Stimulated activated CD8-positive, alpha-beta memory T cell treated with anti-CD3 and anti-CD28 coated beads, Interleukin-2, amount 100 ng/mL, for 1 hour (primary cell): ENCODE measurements at places on chromosomes 2 and 18.

DNA sequence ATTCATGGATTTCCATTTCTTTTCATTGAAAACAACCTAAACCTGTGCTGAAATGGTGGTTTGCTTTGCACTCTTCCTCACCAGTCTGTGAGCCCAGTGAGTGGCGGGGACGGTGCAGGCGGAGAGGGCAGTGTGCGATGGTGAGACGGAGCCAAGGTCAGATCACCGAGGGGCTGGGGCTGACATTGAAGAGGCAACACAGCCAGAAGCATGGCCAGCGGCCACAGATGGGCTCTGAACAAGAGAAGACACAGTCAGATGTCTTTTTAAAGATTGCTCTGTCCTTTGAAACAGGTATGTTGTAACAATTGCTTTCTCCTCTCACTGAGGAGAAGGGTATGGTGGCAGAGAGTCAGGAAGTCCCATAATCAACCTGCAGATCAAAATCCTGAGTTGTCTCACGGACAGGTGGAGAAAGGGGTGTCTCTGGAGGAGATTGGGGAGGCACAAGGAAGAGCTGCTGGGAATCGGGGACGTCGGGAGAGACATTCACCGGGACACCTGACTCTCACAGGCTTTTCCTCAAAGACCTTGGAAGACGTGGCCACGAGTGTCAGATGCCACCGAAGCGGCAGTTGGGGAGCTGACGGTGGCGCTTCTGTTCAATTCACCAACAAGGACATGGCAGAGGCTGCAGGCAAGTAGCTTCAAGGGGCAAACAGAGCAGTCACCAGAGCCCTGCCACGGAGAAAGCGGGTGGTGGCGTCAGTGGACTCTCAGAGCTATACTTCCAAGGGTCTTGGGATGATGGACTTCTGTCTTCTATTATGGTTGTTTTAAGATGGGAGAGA, 12.1 kb upstream of the ZNF516 start:
- DNase-seq, result no peak

DNA sequence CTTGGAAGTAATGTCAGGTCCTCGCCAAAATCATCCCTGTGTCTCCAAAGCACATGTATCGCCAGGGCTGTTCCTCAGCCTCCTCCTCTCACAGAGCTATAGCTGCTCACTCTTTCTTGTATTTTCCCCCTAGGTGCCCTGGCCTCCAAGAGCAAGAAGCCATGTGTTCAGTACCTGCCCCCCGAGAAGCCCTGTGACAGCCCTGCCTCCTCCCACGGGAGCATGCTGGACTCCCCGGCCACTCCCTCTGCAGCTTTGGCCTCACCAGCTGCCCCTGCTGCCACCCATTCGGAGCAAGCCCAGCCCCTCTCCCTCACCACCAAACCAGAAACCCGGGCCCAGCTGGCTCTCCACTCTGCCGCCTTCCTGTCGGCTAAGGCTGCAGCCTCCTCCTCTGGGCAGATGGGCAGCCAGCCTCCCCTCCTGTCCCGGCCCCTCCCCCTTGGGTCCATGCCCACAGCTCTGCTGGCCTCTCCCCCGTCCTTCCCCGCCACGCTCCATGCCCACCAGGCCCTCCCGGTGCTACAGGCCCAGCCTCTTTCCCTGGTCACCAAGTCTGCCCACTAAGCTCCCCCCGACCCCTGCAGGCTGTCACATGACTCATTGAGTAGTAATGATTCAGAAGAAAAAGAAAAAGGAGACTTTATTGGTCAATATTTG, 18.8 kb downstream of the TGOLN2 start:
- DNase-seq, result no peak

GRCh38 chr18:5393779-5394178, 98.3 kb upstream of the ZBTB14 start:
- no peak for DNase-seq

DNA sequence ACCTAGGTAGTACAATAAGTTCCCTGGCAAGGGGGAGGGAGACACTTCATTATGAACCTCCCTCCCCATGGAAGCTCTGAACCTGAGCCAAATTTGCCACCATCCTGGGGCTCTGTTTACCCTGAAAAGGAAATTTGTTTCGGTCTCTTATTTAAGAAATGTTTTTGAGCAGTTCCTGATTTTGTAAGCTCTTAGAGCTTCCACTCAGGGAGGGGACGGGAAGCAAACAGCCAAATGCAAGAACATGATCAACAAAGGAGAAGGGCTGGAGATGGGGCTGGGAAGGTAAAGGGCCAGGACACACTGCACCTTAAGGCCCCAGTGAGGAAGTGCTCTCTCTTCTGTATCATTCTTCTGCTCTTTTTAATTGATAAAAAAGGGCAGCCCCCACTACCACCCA, 117.9 kb downstream of the NRP2 start:
- DNase-seq, result no peak

GRCh38 chr2:228409493-228409892, 228.0 kb upstream of the SPHKAP start:
- DNase-seq, result no peak

GRCh38 chr2:127625572-127625951, 20.4 kb upstream of the GPR17 start:
- no peak for DNase-seq

GRCh38 chr2:216661639-216662375, 28.6 kb downstream of the IGFBP2 start:
- no peak for DNase-seq

DNA sequence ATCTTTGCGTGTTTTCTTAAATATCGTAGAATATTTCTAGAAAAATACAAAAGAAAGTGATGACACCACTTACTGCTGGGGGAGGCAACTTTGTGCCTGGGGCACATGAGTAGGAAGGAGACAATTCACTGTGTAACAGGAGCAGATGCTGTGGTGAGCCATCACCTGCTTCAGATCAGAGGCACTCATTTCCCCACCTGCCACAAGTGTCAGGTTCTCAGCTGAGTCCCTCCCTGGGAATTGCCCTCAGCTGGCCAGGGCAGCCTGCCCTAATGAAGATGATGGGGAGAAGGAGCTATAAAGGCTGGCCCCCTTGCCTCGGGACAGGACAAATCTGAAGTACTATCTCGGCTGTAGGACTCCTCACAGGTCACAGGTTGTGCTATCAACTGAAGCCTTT, 322.8 kb downstream of the STK39 start:
- no peak for DNase-seq

DNA sequence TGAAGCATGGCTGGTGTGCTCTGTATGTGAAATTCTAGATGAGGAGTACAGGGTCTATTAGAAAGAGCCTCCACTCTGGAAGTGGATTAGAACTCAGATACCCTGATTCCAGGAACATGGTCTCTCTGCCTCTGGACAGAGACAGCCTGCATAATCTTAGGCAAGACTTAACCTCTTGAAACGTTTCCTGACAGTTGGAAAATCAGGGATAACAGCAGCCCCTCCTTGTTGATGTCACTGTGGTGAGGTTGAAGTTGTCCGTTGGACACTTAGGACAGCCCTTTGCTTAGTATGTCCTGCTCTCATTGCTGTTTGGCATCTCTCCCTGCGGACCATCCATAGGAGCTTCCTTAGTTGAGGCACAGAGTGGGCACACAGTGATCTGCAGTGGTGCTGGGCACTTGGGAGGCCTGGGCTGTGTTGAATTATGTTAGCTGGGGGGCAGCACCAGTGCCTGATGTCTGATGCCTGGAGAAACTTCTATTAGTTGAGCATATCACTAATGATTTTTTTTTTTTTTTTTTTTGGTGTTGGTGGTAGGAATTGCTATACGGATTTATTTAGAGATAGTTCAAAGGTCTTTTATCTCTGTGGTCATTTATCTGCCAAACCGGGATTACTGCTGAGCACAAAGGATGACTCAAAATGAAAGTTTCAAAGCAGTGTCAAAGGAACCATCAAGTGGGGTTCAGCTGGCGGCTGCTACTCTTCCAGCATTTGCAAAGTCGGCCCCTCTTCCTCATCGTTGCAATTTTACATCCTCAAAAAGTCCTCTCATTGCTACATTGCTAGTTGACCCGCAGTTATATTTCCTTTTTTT, 28.8 kb downstream of the SETBP1 start:
- no peak for DNase-seq

GRCh38 chr18:54857499-54857898, 29.2 kb downstream of the RAB27B start:
- no peak for DNase-seq

GRCh38 chr2:23516520-23517256, 131.7 kb downstream of the KLHL29 start:
- no peak for DNase-seq

DNA sequence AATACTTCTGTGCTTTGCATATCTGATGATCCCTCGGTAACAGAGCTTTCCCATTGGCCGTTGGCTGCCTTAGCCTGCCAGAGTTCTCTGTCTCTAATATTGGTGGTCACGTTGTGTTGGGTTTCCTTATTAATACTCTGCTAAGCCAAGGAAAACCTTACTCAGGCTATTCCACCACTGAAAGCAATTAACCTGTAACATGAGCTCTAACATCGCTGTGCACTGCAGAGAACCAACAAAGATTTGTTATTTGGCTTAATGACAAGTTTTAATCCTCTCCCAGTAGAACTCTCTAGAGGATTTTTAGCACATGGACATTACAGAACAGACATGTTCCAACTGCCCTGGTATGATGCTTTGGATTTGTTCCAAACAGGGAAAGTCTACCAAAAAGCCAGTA, 825.9 kb upstream of the POU3F3 start:
- no peak for DNase-seq

DNA sequence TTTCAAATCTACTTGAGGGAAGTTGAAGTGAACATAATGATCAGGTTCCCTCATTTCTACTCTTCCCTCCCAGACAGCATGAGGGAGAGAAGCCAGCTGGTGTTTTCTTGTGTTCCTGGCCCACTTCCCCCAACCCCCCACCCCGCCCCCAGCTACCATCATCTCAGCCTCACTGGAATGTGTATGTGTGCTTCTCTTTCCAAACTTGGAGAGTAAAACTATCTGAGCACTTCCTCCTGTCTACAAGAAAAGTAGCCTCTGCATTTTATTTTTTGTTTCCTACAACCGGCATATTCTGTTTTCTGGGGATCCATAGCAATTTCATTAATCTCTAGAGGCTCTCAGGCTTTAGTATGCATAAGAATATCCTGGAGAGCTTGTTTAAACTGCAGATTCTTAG, 53.6 kb upstream of the GRHL1 start:
- no peak for DNase-seq

DNA sequence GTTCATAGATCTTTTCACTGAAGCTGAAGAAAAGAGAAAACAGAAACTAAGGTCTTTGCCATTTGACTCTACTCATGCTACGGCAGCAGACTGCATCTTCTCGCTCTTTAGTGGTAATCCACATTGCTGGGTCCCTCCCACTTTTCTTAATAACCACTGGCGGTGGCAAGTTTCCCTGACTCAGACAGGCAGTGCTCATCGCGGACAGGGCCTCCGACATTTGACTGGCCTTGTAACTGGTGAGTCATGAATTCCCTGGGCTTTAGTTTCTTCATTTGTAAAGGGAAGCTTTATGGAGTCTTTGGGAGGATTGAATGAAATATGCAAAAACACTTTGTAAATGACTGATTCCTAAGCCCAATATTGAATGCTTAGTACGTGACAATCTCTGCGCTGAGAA, 238.2 kb upstream of the RBBP8 start:
- no peak for DNase-seq

DNA sequence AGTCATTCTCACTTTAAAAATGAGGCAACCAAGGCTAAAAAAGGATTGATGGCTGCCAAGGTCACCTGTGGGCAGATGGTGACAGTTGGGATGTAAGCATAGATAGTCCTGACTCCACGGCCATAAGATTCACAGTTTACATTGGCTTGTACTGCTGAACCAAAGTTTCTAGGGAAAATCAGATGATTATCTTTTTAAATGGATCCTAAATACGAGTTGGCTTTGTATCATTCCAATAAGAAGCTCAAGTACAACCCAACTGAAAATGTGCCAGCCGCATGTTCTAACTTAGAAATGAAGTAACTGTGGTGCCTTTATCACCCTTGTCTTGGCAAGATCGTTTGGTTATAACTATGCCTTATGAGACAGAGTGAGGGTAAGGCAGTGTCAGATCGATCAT, 27.6 kb downstream of the HK2 start:
- no peak for DNase-seq

DNA sequence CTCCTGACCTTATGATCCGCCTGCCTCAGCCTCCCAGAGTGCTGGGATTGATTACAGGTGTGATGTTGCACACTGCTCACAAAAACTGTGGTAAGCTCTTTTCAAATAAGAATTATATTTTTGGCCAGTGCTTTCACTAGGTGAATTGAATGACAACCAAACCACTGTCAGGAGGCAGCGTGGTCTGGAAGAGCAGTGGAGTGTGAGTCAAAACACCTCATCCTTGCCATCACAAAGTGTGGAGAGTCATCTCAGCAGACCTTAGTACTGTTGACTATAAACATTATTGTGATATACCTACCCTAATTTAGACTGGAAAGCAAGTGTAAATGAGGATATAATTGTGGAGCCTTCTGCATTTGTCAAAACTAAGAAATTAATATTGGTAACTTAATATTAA, 61.3 kb downstream of the UBE2E3 start:
- no peak for DNase-seq

DNA sequence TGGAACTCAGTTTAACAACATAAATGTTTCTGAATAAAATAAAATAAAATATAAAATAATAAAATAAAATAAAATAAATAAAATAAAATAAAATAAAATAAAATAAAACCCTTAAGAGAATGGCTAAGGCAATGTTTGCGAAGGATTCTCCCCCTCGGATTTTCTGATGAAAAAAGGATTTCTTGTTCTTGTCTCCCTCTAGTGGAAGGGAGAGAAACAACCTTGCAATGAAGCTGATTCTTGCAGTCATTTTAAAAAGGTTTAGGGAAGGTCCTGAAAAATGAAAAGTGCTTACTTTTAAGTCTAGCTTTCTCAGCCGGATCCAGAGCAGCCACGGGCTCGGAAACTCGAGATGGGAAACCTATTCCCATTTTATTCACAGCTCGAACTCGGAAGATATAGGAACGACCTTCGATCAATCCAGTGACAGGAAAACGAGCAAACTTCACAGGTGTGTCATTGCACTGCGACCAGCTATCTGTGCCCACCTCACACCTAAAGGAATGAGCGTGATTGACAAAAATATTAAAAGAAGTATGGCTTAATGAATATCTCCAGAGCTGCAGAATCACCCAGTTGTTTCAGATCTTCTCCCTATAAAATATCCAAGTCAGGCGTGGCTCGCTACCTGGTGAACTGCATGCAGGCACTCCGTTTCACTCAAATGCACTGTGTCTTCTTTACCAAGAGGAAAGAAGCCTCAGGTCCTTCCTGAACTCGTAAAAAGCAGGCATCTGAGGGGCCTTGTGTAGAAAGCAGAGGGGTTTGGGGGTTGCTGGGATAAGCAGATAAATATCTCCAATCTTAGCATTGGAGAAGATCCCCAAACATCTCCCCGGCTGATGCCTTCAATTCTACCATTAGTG, 68.1 kb downstream of the MYOM1 start:
- no peak for DNase-seq

GRCh38 chr18:50232419-50232818, 33.9 kb downstream of the CFAP53 start:
- no peak for DNase-seq
